ENCODE measurements at places on chromosomes 4 and X. TPM values are rescaled to one million over a fixed set of nuclear protein-coding genes. Genes with fewer than 3 reads are reported as not detected.

The RTL3 gene
- not detected for total RNA-seq

The TLR6 gene
- 1.1 TPM for total RNA-seq

The CNKSR2 gene
- 10.3 TPM for total RNA-seq

The SULT1B1 gene
- 53.8 TPM for total RNA-seq

The DCAF4L1 gene
- 0.10 TPM for total RNA-seq

The PPEF2 gene
- not detected for total RNA-seq

The NXF2B gene
- 0.72 TPM for total RNA-seq

The PABPC4L gene
- 5.9 TPM for total RNA-seq

The POLN gene
- total RNA-seq: 2.0 TPM

The GLRB gene
- 7.2 TPM for total RNA-seq

The OCIAD1 gene
- 233 TPM for total RNA-seq

The BCORL1 gene
- 3.0 TPM for total RNA-seq

The REPS2 gene
- total RNA-seq: 5.0 TPM

The MGAT4D gene
- not detected for total RNA-seq

The TBC1D8B gene
- total RNA-seq: 15.6 TPM

The C4orf51 gene
- total RNA-seq: not detected

All from hepatocyte (in vitro differentiated cells).